Kidney (tissue), 22 donors: ENCODE measurements at places on chromosomes 2 and 18. TPM values are rescaled to one million over a fixed set of nuclear protein-coding genes. Genes with fewer than 3 reads are reported as not detected.

The RAMP1 gene
- 17.3 TPM for polyA plus RNA-seq

The ARHGAP28 gene
- polyA plus RNA-seq = 4.6 TPM

The DNAJC27 gene
- 3.2 TPM for polyA plus RNA-seq

The OTOF gene
- not detected for polyA plus RNA-seq

The CNDP1 gene
- polyA plus RNA-seq = 2.9 TPM

- no peak for DNase-seq
Observed at GRCh38 chr2:56714400-56714799, 530.6 kb downstream of the CCDC85A start.

DNA sequence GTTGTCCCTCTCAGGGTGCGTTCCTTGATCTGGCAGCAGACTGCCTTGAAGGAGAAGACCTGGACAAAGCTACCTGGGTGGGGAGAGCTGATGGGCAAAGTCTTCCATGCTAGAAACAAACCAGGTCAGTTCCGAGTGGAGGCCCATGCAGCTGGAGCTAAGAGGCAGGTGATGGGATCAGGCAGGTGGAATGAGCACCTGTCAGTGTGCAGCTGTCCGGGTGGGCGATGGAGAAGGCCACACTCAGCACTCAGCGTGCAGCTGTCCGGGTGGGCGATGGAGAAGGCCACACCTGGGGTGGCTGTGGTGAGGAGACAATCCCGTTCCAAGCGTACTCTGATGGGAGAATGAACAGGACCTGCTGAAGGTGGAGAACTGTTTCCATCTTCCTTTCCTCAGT lies 237.3 kb upstream of the MYT1L start:
- DNase-seq = no peak

- DNase-seq = no peak
Observed at GRCh38 chr2:120990451-120990871, 254.8 kb downstream of the GLI2 start.

DNA sequence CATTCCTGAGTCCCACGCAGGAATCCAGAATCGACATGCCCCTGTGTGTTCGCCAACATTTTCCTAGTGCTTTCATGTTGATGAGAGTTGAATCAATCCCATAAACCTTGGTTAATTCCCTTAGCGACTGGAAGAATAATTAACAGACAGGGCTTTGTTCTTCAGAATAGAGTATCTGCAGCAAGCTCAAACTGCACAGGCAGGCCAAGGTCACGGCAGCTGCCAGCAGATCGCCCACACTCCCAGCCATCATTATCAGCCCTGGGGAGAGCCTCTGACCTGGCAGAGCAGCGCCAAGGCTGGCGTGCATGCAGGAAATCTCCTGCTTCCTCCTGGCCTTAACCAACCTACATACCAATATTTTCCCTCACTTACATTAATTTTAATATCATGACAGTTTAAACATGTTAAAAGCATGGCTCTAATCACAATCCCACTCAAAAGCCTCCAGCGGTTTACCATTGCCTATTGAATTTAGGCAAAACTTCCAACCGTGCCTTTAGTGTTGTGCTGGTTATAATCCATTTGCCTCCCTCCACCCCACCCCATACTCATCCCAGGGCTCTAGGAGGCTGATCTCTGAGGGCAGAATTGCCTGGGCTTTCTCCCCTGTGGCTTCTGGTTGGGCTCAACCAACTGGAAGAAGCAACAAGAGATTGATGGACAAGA lies 46.8 kb upstream of the NCK2 start:
- no peak for DNase-seq

DNA sequence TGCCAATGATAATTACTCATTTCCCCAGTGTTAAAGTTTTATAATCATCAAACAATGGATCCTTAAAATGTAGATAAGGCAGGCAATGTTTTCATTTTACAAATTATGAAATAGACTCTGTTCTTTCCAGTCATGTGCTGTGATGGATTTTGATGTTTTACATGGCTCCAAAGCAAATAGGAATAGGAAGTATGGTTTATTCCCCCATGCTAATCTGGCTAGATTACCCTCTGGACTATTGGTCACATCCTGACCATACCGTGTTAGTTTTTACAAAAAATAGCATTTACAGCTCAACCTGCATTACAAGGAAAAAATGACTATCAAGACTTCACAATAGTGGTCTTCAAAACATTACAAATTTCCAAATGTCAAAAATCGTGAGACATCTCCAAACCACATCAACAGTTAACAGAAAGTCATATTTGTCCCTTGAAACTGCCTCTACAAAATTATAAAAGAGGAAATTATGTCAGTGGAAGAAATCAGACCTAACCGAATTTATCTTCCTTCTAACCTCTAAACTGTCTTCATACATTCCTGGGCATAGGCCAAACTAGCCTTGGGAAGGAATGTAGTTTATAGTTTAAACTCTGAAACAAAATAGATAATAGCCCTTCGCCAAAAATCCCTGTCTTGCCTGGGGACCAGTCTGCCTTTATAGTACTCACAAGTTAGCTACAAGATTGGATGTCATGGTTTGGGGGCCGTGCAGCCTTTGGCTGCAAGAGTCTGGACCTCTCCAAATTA lies 1941.2 kb upstream of the CELF4 start:
- DNase-seq = no peak

DNA sequence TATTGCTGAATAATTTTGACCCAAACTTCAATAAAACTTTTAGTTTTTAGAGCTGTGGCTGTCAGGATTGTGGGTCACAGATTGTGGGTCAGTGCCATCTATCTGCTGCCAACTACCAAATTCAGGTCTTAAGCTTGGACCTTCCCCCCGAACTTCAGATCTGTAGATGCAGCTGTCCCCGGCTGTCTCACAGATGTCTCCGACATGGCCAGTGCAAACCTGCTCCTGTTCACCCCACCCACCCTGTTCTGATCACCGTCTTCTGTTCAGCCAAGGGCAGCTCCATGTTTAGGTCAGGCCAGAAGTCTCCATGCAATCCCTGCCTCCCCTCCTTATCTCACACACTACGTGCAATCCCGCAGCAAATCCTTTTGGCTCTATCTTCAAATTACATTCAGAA lies 175.0 kb downstream of the PRKCE start:
- no peak for DNase-seq

DNA sequence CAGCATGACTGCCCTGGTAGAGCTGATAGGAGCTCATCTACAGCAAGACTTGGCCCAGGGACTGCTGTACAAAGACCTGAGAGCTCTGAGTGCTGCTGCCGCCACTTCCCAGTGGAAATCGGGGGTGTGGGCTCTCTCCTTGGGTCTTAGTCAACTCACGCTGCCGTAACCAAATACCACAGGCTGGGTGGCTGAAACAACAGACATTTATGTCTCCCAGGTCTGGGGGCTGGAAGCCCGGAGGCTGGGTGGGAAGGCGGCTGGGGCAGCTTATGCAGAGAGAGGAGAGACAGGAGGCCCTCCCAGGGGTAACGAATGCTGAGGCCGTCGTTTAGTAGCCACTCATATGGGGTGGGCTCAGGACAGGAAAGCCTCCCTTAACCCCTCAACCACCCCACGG lies 15.4 kb upstream of the MAL start:
- DNase-seq = peak; percentile 75

GRCh38 chr2:96591494-96591893 lies 46.6 kb downstream of the KANSL3 start:
- no peak for DNase-seq

- peak; percentile 77 for DNase-seq
Observed at GRCh38 chr2:239716536-239717318, 308.4 kb downstream of the NDUFA10 start.

DNA sequence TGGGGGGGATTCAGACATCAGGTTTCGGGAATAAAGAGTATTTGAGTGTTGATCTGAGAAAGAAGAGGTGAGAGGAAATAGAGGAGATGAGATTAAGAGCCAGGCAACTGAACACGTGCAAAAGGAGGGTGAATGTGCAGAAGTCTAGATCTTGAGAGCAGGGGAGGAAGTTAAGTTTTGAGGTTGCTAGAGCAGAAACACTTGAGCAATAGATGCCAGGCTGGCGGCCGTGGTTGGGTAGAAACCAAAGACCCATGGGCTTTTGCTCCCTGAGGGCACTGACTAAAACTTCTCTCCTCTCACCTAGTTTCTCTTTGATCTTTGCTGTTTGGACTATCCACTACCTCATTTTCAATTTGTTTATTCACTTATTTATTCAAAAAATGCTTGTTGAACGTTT lies 116.0 kb downstream of the CDC42EP3 start:
- no peak for DNase-seq
